ENCODE measurements at places on chromosomes 16 and 17.

DNA sequence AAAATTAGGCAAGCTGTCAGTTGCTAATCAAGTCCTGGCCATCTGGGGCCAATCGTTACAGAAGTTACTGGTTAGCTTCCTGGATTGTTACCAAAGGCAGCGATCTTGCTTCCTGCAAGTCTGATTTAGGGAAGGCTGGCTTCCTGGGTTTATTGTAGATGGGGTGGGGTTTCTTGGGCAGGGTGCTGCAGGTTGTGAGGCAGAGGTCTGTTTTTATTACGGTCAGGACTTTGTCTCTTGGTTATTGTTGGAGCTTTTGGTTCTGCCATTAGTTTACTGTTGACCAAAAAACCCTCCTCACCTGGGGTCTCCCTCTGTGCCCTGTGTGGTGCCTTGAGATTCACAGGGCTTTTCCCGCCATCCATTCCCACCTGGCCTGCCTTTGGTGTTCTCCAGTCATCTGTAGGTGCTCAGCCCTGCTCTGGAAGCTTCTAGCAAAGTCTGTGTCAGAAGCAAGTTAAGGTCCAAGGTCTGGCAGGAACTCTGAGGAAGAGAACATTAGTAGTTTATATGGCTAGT is 36.9 kb downstream of the SLC47A1 start:
- DNase-seq = no peak

GRCh38 chr16:4892361-4893102 is 44.4 kb downstream of the PPL start:
- DNase-seq = peak; percentile 38

GRCh38 chr16:79772048-79772447 is 171.5 kb upstream of the MAF start:
- no peak for DNase-seq

- no peak for DNase-seq
Observed at GRCh38 chr17:74182041-74182723, 21.3 kb upstream of the RPL38 start.

DNA sequence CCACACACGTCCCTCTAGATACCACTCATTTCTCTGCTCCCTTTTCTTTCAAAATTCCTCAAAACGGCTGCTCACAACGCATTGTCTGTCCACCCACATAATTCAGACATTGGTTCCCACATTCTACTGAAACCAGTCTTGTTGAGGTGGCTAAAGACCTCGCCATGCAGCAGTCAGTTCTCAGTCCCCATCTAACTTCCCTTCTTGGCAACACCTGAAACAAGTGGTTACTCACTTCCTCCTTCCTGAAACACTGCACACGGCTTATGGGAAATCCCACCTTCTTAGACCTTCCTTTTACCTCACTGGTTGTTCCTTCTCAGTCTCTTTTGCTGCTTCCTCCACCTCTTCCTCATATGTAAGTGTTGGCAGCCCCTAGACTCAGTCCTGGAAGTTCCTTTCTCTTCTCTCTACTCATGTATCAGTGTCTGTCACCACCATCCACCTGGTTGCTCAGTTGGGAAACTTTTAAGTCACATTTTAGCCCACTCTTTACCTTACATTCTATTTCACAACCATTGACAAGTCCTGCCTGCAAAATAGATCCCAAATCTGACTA is 277.1 kb downstream of the CEP112 start:
- peak; percentile 5 for DNase-seq

GRCh38 chr17:30271102-30271501 is 20.6 kb downstream of the BLMH start:
- DNase-seq = peak; percentile 64

GRCh38 chr17:48510761-48511604 is 19.8 kb downstream of the HOXB1 start:
- DNase-seq = peak; percentile 68

DNA sequence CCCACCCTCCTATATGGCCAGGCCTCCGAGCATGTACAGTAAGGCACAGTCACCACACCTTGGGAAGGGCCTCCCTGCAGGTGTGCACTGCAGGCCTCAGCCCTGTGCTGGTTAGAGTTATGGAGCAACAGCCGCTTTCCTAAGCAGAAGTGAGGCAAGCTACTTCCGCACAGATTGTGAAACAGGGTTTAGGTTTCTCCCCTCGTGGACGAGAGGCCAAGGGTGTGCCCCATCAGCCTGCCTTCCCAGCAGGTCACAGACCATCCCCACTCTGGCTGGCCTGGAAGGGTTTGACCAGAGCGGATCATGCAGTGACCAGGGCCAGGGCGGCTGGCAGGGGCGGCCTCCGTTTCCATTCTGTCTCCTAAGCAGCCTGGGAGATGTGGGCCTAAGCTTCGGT is 4.7 kb downstream of the MSRB1 start:
- DNase-seq = no peak

- no peak for DNase-seq
Observed at GRCh38 chr17:15134363-15134762, 130.8 kb downstream of the PMP22 start.

DNA sequence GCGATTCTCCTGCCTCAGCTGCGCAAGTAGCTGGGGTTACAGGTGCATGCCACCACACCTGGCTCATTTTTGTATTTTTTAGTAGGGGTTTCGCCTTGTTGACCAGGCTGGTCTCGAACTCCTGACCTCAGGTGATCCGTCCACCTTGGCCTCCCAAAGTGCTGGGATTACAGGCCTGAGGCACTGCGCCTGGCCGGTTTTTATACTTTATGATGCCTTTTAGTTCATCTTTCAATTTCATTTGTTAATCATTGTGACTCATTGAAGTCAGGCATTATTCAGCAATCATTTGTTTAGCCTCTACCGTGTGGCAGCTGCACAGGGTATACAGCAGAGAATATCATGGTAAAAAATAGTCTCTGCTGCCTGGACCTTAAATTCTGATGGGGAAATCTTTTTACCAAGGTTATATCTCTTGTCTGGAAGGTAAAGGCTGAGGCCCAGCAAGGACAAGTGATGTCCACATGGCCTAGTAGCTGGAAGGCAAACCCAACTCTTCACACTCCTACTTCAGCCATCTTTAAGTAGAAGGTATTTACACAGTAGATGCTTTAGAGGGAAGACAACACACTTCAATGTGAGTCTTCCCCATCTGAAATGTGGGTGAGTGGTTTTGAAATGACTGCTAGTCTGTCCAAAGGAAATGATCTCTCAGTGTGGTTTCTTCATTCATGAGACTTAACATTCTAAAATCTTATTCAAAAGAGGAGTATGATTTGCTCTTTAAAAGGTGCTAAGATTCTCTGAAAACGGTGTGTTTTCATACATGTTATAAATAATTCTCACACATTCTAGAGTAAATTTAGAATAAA is 2.4 kb downstream of the PRPSAP2 start:
- DNase-seq = peak; percentile 46

- no peak for DNase-seq
Observed at GRCh38 chr17:4582691-4583090, 1.6 kb upstream of the SMTNL2 start.

DNA sequence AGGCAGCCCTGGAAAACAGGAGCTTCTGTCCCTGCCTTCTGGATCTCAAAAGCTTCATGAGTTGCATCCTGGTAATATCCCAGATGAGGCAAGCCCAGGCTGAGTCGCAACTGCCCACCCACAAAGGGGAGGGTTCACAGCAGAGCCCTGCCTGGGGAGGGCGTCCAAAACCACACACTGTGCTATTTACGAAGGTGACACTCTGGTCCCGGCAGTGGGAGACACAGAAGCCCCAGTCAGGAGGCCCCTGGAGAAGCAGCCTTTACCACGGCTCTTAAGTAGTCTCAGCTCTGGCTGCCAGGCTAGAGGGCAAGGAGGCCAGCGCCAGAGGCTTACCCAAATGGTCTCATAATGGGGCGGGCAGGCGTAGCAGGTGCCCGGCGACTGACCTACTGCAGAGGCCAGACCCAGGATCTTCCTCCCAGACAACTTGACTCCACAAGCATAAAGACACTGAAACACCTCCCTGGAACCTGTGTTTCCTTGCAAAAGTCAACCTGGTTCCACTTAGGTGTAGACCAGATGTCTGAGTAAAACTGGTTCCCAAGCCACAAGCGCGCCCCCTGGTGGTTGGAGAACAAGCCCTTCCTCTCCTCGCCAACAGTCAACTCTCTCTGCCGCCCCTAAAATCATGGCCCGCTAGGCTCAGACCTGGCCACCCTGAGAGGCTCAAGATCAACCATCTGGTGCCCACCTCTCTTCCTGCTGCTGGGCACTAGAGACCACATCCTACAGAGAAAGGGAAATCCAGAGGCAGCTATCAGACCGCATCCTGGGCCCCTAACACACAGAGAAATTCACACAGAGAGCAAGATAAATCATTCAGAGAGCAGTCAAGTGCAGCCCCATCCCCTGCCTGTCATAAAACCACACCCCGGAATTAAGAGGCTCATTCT is 5.2 kb downstream of the AXIN2 start:
- peak; percentile 61 for DNase-seq

DNA sequence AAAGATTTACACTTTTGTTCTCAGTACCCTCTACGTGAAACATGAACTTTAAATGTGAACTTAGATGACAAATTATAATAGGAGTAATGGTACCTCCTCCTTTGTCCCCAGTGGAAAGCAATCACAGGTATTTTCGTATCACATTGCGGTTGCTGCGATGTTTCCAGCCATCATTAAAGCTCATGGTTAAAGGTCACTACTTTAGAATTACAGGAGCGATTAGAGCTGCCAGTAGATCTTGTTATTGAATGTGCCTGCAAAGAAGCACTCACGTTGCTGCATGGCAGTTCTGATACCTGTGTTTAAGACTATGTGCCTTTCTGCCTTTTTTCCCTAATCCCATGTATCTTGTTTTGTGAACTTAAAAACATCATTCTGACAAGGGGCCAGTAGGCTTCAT is 301.0 kb downstream of the CPPED1 start:
- no peak for DNase-seq

DNA sequence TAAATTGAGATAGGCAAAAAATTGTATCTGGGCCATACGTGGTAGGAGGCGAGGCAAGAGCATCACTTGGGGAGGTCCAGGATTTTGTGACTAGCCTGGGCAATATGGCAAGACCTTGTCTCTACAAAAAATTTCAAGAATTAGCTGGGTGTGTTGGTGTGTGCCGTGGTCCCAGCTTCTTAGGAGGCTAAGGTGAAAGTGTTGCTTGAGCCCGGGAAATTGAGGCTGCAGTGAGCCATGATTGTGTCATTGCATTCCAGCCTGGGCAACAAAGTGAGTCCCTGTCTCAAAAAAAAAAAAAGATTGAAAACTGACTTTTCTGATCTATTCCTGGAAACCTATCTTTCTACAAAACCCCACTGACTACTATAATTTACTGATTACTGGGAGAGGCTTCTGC is 26.7 kb downstream of the CDK12 start:
- DNase-seq = peak; percentile 22

DNA sequence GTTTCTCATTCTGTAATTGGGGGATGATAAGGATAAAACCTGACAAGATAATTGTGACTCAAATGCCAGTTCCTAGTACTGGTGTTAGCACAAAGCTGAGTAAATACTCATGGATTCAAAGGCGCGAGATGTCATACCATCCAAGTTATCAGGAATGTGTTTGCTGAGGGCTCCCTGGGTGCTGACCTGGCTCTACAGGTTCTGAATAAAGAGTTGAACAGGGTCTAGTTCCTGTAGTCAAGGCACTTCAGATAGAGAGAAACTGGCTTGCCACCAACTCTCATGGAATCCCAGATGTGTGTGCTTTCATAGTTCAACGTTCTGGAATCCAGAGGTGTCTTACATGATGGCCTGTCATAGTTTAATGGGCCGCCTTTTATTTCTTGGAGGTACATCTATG is 141.6 kb downstream of the PRKCA start:
- no peak for DNase-seq

- DNase-seq = peak; percentile 80
Observed at GRCh38 chr16:15874745-15875314, 13.6 kb downstream of the CEP20 start.

DNA sequence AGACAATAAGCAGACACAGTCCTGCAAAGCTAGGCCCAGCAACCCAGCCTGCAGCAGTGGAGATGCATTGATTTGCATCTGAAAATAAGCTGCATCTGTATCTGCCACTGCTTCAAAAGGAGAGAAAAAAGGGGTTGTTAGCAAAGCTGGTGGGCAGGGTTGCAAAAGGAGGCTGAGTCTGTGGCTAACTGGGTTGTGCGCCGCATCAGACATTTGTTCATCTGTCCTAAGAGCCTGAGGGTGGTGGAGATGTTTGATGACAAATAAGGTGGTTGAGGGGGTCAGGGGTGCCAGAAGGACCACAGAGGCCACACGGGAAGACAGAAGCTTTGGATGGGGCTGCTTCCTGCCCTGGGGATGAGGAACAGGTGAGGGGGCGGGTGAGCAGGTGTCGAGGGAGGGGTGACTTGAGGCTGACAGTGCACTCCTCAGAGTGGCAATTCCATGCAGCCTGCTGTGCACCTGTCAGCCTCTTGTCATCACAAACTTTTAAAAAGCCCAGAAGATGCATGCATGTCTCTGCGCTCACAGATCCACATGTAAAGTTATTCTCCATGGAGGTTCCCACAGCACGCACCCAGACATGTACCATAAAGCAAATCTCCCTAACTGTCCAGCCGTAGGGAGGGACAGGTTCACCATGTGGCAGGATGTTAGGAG is 35.4 kb downstream of the WSB1 start:
- DNase-seq = no peak

Measured in iris pigment epithelial cell (primary cell).